ENCODE measurements at places on chromosomes 3 and 15.

DNA sequence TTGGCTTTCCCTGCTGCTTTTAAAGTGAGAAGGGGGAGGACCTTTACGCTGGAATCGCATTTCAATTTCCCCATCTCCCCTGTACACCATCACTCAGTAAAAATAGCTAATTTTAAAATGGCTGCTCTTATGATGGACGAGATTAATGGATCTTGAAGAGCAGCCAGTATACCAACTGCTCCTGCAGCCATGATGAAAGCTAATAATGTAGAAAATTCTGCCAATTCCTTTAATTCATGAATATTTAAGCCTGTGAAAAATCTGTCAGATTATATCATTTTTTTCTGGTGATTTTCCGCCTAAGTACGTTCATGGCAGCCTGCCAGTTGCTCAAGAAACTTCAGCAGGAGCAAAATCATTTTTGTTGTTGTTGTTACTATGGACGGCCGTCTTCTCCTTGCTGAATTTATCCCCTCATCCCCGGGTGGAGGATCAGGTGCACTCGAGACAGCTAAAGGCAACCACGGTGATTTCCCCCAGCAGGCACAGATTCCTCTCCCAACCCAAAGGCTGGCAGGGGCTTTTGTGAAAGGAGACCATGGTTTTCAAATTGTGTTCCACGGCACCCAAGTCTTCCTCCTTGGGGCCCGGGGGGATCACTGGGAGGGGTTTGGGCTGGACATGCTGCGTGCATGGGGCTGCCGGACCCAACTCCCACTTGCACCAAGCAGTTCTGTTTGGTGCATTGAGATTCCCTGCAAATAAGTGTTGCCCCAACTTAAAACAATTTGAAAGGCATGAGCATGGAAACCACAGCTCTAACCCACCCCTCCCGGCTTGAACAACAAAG lies 289.6 kb downstream of the UACA start:
- no peak for DNase-seq

- no peak for DNase-seq
Observed at GRCh38 chr15:61780278-61780980, 279.8 kb downstream of the VPS13C start.

DNA sequence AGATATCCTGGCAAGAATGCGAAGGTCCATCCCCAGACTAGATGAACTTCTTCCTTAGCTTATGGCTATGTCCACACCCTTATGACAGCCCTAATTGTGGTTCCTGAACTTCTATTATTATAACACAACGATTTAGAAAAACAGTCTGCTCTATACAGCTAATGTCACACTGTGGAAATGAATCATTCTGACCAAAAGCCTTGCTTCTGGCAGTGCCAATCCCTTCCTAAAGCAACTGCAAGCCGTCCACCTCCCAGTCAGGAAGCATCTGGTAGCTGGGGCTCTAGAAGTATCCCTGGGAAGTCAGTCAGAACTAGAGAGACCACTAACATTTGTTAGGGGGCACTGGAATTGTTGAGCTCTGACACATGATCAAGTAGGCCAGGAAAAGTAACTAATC lies 45.0 kb downstream of the MYO5A start:
- no peak for DNase-seq

DNA sequence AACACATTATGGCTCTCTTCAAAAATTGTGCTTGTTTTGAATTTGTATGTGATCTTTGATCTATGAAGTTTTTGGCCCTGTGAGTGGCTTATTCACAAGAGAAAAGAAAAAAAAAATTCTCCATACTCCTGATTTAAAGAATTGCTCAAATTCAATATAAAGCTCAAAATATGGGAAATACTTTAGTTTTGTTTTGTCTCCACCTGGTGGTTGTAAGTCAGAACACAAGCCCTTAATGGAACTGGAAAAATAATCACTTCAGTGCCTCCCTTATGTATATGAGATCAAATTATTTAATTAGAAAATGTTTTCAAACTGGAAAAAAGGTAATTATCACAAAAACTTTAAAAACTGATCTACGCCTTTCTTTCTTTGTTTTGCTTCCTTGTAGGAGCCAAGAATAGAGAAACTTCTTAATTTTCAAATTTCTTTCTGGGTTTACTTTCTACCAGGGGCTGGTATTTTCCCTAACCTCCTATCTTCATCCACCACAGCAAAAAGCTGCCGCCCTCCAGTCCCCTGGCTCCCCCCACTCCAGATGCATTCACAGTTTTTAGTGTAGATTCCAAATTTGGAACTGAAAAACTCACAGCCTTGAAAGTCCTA lies 50.6 kb downstream of the SERP1 start:
- no peak for DNase-seq

DNA sequence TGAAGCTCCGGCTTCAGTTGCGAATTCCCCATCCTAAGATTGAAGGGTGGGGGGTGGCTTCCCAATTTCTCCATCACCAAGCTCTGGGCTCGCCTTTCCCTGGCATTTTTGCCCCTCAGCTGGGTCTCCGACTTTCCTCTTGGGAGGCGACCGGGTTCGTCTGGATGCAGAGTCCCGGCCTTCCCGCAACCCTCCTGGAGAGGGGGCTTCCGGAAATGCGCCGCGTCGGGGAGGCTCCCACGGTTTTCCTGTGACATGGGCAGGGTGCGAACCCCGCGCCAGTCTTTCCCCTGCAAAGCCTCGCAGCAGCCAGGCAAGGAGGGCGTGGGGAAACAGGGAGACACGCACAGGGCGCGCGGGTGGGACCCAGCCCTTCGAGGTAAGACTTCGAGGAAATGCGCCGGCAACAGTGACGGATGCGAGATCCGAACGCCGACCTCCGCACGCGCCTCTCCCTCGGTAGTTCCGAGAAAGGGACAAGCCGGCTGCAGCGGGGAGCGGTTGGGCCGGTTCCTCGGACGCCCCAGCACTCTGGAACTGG lies 466 bp upstream of the HCN4 start:
- no peak for DNase-seq

DNA sequence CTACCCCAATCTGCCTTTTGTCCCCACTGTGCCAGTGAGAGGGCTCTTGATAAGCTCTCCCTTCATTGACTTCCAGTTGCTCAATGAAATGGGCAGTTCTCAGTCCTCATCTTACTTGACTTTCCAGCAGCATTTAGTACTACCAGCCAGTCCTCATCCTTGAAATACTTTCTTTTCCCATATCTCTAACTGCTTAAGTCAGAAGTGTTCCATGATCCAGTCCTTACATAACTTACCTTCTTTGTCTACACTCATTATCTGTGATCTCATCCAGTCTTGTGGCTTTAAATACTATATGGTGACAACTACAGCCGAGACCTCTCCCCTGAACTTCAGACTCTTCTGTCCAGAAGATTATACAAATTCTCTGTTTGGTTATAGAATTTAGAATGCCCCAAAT lies 28.7 kb downstream of the RARRES1 start:
- no peak for DNase-seq

Data from stimulated activated CD8-positive, alpha-beta memory T cell treated with anti-CD3 and anti-CD28 coated beads, Interleukin-2, amount 100 ng/mL, for 48 hours (primary cell).